ENCODE measurements at places on chromosomes 7 and 10.

- no peak for DNase-seq
Measured at GRCh38 chr7:40859965-40860543, 725.2 kb downstream of the SUGCT start.

GRCh38 chr7:31805209-31805818 is 118.3 kb downstream of the PPP1R17 start:
- no peak for DNase-seq

- DNase-seq: peak; percentile 73
Measured at GRCh38 chr10:110501142-110501937, 3.6 kb downstream of the DUSP5 start.

DNA sequence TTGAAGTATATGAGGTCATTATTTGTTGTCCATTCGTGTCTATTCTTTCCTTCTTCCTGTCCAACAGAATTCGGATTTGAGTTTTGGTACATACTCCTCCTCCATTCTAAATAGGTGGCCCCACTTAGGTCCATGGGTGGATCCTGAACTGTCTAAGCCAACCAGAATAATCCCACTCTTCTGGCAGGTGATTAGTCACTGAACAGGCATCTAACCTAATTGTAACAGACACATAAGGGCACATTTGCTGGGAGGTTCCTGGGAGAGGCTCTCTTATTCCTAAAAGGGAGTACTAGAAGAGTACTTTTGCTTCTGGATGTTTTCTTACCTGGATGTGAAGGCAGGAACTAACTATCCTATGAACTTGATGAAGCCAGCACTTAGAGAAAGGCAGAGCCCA is 16.8 kb downstream of the LRRC72 start:
- no peak for DNase-seq

GRCh38 chr7:33996899-33997298 is 91.6 kb downstream of the BMPER start:
- no peak for DNase-seq

- DNase-seq: no peak
Measured at GRCh38 chr10:101323495-101323894, 30.5 kb upstream of the BTRC start.

GRCh38 chr10:69228151-69228550 is 8.0 kb downstream of the HKDC1 start:
- DNase-seq: no peak

- DNase-seq: peak; percentile 61
Measured at GRCh38 chr10:103736763-103737162, 118.6 kb downstream of the SH3PXD2A start.

- no peak for DNase-seq
Measured at GRCh38 chr10:47035171-47035818, 124.1 kb downstream of the PTPN20 start.

DNA sequence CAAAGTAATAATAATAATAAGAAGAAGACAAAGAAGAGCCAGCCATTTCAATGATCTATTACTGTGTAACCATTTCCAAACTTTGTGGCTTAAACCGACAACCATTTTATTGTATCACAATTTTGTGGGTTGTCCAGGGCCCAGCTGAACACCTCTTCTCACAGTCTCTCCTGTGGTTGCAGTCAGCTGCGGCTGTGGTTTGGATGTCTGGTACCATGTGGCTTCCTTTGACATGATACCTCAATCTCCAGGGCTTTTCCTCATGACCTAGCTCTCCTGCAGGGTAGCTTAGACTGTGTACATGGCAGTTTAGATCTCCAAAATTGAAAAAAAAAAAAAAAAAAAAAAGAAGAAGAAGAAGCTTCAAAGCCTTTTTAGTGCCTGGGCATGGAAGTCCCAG is 72.6 kb upstream of the NFKB2 start:
- DNase-seq: no peak

- DNase-seq: no peak
Measured at GRCh38 chr10:129364949-129365348, 102.1 kb upstream of the MGMT start.

Data from HEK293T (cell line).